ENCODE measurements at places on chromosomes 2 and 18.

- DNase-seq, result no peak
Observed at GRCh38 chr2:75810611-75811330, 100.1 kb upstream of the GCFC2 start.

DNA sequence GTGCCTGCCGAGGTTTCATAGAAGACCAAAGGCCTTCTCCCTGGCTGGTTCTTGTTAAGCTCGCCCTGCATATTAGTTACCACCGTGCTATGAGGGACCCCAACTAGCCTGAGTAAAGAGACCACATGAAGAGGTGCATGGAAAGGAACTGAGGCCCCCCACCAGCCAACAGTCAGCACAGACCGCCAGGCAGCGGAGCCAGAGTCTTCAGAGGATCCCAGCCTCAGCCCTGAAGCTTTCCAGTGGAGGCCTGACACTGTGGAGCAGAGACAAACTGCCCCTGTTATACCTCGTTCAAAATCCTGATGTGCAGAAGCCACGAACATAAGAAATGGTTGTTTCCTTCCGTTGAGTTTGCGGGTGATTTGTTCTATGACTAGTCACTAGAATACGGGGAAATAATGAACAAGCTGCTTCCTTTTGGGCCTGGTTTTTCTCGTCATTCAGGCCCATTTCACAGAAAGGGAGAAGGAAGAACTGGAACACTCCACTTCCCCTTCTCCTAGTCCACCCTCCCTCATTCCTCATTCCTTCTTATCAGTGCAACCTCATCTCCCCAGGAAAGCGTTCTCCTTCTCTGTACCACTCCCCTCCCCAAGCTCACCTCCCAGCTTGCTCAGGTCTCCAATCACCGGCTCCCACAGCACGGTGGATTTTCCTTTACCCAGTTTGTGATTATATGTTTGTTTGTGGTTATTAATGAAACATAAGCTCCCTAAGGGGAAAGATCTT is 3.0 kb upstream of the GLI2 start:
- DNase-seq, result no peak

GRCh38 chr2:1563943-1564891 is 151.0 kb downstream of the TPO start:
- no peak for DNase-seq

GRCh38 chr2:201447086-201447485 is 4.2 kb downstream of the TRAK2 start:
- DNase-seq, result no peak

DNA sequence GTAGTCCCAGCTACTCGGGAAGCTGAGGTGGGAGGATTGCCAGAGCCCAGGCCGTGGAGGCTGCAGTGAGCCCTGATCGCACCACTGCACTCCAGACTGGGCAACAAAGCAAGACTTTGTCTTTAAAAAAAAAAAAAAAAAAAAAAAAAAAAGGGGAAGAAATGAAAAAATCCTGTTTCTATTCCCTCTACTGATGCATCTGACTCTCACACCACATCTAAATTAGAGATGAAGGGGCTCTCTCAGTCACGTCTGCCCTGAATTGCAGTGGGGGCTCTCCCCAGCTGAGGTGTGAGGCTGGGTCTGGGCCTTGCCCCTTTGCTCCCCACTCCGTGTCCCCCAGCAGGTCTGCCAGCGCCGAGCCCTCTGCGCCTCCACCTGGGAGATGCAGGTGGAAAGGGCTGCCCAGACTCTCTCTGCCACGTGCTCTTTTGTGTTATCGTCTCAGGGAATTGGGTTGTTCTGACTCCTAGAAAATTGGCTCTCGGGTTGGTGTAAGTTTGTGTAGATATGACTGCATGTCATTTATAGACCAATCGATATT is 30.2 kb downstream of the TRAPPC12 start:
- no peak for DNase-seq

GRCh38 chr2:97878865-97879264 is 116.9 kb downstream of the TMEM131 start:
- DNase-seq, result no peak
